ENCODE measurements at places on chromosomes 11 and 22. TPM values are rescaled to one million over a fixed set of nuclear protein-coding genes. Genes with fewer than 3 reads are reported as not detected.

DNA sequence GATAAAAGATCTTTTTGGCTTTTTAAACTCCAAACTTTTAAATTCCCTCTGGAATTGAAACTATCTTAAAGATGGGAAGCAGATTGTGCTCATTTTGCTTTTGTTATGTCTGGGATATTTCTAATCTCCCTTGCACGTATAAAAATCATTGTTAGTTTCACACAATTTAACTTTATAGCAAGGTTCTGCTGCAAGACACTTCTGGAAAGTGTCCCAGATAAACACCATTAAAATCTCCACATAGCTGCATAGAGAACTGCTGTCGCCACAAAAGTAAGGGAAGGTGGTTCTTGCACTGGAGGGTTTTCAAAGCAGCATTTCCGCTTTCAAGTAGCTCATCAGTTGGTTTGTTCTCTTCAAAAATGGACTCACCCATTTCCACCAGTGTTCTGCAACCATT lies 11.8 kb downstream of the PTS start:
- no peaks in the 10 kb centered on the region for H3K4me1 ChIP-seq
- no peak for DNase-seq
- no peak overlapping the region for H3K27ac ChIP-seq
- H3K36me3 ChIP-seq = no peaks in the 10 kb centered on the region
- H3K4me3 ChIP-seq = no peak overlapping the region

Gene CADM1
- total RNA-seq = 105 TPM

GRCh38 chr11:61544466-61544865 lies 35.9 kb downstream of the LRRC10B start:
- no peaks in the 10 kb centered on the region for H3K4me1 ChIP-seq
- DNase-seq = no peak
- no peaks in the 10 kb centered on the region for H3K36me3 ChIP-seq

GRCh38 chr22:17491090-17491640 lies 72.1 kb upstream of the SLC25A18 start:
- DNase-seq = no peak
- H3K27ac ChIP-seq = no peak overlapping the region
- H3K36me3 ChIP-seq = no peaks in the 10 kb centered on the region

GRCh38 chr11:111438168-111438567 lies 59.1 kb upstream of the POU2AF1 start:
- H3K27me3 ChIP-seq = no peaks in the 10 kb centered on the region
- peaks cover 4% of the 10 kb centered on the region for H3K4me1 ChIP-seq
- no peak overlapping the region for H3K4me3 ChIP-seq
- DNase-seq = peak; percentile 25

DNA sequence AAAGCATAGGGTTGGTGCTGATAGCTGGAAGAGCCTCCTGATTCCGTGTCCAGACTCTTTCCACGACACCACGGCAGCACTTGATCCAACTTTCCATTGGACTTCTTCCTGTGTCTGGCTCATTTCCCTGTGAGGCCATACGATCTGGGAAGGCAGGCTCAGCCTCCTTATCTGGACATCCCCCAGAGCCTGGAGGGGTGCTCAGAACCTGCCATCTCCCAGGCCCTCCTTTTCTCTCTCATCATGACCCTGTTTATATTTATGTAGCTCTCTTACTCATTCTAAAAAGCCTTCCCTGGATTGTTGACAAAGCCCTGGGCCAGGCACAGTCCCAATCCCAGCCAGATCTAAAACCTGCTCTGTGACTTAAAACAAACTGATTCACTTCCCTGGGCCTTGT lies 7.8 kb upstream of the BCL9L start:
- peaks cover 8% of the 10 kb centered on the region for H3K4me1 ChIP-seq
- H3K27ac ChIP-seq = peak overlapping the region; percentile 46
- DNase-seq = no peak
- no peak overlapping the region for H3K4me3 ChIP-seq
- H3K36me3 ChIP-seq = no peaks in the 10 kb centered on the region

GRCh38 chr11:88739524-88739923 lies 326.3 kb downstream of the GRM5 start:
- no peak overlapping the region for H3K4me3 ChIP-seq
- H3K4me1 ChIP-seq = no peaks in the 10 kb centered on the region
- H3K27ac ChIP-seq = no peak overlapping the region
- no peaks in the 10 kb centered on the region for H3K36me3 ChIP-seq
- DNase-seq = no peak

DNA sequence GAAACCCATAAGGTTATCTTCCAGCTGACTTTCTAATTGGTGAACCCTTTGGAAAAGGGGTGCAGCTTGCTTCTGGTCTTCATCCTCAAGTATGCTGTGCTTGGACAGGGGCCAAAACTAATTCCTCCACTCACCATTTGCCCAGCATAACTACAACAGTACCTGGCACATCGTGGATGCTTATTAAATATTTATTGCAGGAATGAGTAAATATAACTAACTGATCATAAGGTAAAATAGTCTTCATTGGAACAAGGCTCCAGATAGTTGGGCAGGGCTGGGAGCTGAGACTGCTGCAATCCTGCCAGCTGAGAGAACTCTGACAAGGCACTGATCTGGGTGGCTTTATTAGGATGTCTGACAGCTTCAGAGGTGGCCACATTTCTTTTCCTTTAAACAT lies 2.4 kb upstream of the SIDT2 start:
- no peak for DNase-seq
- no peak overlapping the region for H3K4me3 ChIP-seq
- peaks cover 10% of the 10 kb centered on the region for H3K36me3 ChIP-seq
- H3K4me1 ChIP-seq = peaks cover 22% of the 10 kb centered on the region
- no peaks in the 10 kb centered on the region for H3K27me3 ChIP-seq
- H3K27ac ChIP-seq = no peak overlapping the region

DNA sequence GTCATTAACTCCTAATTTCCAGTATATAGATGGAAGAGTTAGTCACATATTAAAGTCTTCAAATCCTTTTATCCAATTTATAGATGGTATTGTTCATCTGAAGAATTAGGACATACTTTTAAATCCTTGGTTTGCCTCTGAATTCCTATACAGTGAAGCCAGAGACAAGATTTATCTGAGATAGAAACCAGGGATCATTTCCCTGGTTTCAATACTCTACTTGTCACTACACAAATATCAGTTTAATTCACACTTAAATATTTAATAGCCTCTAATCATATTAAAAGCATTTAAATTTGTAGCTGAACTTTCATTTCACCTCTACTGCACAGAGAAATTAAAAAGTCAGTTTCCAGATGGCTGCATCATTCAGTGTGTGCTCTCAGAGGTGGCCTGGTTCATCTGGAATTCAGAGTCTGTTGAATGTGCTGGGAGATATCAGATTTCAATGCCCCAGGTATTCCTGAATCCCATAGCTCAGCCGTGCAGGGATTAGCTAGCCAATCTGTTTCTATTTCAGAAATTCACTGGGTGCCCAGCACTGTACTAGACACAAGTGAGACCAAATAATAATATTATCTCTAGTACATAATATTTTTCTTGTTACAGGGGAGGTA lies 344.3 kb downstream of the AASDHPPT start:
- no peaks in the 10 kb centered on the region for H3K4me1 ChIP-seq
- H3K36me3 ChIP-seq = no peaks in the 10 kb centered on the region
- H3K27ac ChIP-seq = no peak overlapping the region
- DNase-seq = no peak

GRCh38 chr11:66820381-66820780 lies 22.9 kb upstream of the RCE1 start:
- DNase-seq = no peak
- H3K27ac ChIP-seq = no peak overlapping the region
- no peak overlapping the region for H3K4me3 ChIP-seq
- no peaks in the 10 kb centered on the region for H3K4me1 ChIP-seq
- H3K27me3 ChIP-seq = no peaks in the 10 kb centered on the region
- H3K36me3 ChIP-seq = no peaks in the 10 kb centered on the region

Gene EI24
- total RNA-seq = 92.9 TPM

Gene ELFN2
- total RNA-seq = 4.9 TPM

Gene LMNTD2
- 4.1 TPM for total RNA-seq

GRCh38 chr11:27354359-27354965 lies 8.6 kb downstream of the CCDC34 start:
- no peak overlapping the region for H3K27ac ChIP-seq
- H3K27me3 ChIP-seq = no peaks in the 10 kb centered on the region
- H3K4me3 ChIP-seq = no peak overlapping the region
- H3K4me1 ChIP-seq = no peaks in the 10 kb centered on the region
- no peak for DNase-seq

GRCh38 chr11:67576735-67577475 lies 6.7 kb upstream of the GSTP1 start:
- peaks cover 13% of the 10 kb centered on the region for H3K4me1 ChIP-seq
- H3K4me3 ChIP-seq = no peak overlapping the region
- H3K27me3 ChIP-seq = no peaks in the 10 kb centered on the region
- H3K27ac ChIP-seq = no peak overlapping the region
- no peaks in the 10 kb centered on the region for H3K36me3 ChIP-seq

GRCh38 chr11:125464270-125464662 lies 31.8 kb downstream of the FEZ1 start:
- no peaks in the 10 kb centered on the region for H3K36me3 ChIP-seq
- no peak overlapping the region for H3K27ac ChIP-seq
- DNase-seq = no peak
- H3K4me3 ChIP-seq = no peak overlapping the region
- H3K27me3 ChIP-seq = no peaks in the 10 kb centered on the region
- no peaks in the 10 kb centered on the region for H3K4me1 ChIP-seq

- no peaks in the 10 kb centered on the region for H3K27me3 ChIP-seq
- no peak overlapping the region for H3K27ac ChIP-seq
- H3K36me3 ChIP-seq = peaks cover 24% of the 10 kb centered on the region
Measured at GRCh38 chr11:20368438-20368837, 4.9 kb downstream of the HTATIP2 start.

DNA sequence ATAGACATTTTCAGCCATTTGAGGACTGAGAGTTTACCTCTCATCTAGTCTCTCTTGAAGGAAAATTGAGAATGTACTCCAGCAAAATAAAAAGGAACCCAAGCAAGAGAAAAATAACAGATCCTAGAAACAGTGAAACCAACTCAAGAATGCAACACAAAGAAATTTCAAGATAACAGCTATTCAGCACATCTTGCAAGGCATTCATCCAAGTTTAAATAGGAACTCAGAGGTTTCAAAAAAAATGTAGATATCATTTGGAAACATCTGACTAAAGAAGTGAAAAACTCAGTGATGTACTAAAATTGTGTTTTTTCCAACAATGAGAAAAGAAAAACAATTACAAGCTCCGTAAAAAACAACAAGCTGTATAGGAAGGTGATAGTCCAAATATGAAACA lies 76.4 kb downstream of the TMEM135 start:
- no peaks in the 10 kb centered on the region for H3K4me1 ChIP-seq
- no peak for DNase-seq
- H3K36me3 ChIP-seq = no peaks in the 10 kb centered on the region
- H3K27me3 ChIP-seq = no peaks in the 10 kb centered on the region
- H3K4me3 ChIP-seq = no peak overlapping the region

DNA sequence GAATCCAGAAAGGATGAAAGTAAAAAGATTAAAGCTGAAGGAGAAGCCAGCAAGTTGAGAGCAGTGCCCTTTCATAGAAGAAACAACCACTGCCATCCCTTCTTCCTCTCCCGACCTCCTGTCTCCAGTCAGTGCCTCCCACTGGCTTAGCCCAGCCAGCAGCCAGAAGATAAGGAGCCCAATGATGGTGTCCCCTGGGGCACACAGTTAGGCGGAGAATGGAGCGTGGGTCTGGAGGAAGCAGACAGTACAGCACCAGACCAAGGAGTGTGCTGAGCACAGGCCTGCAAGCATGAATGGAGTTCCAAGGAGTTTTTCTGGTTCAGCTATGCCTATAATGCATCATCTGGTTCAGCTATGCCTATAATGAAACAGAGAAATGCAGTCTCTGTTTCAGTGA lies 54.3 kb upstream of the TNRC6B start:
- peaks cover 6% of the 10 kb centered on the region for H3K4me1 ChIP-seq
- H3K4me3 ChIP-seq = no peak overlapping the region
- no peak overlapping the region for H3K27ac ChIP-seq
- no peaks in the 10 kb centered on the region for H3K27me3 ChIP-seq
- DNase-seq = no peak
- peaks cover 12% of the 10 kb centered on the region for H3K36me3 ChIP-seq

DNA sequence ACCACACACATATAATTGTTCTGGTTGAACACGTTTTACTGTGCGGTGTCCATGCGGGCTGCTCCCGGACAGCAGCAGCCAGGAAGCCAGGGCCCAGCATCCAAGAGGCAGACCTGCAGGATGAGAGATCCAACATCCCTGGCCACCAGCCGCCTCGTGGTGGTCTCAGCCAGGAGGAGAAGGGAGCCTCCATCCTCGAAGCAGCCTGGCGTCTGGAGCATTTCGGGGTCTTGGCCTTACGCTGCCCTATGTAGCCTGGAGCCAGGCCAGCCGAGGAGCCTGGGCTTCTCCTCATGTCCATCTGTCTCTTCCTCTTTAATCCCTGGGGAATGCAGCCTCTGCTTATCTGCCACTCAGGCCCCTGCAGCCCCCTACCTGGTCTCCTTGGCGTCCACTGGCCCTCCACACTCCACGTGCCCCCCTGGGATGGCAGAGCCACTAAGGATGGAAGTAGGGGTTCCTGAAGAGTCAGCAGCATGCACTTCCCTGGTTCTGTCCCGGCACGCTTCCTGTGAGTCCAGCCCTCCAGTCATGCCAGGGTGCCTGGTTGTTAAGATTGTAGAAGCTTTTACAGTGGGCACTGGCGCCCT lies 253.2 kb downstream of the TBC1D22A start:
- peak; percentile 55 for DNase-seq
- H3K27ac ChIP-seq = no peak overlapping the region
- H3K36me3 ChIP-seq = no peaks in the 10 kb centered on the region

Gene GALNT18
- 39.3 TPM for total RNA-seq

Gene PANX2
- 2.1 TPM for total RNA-seq

Gene SYCE3
- total RNA-seq = not detected

Gene VWCE
- 0.55 TPM for total RNA-seq

DNA sequence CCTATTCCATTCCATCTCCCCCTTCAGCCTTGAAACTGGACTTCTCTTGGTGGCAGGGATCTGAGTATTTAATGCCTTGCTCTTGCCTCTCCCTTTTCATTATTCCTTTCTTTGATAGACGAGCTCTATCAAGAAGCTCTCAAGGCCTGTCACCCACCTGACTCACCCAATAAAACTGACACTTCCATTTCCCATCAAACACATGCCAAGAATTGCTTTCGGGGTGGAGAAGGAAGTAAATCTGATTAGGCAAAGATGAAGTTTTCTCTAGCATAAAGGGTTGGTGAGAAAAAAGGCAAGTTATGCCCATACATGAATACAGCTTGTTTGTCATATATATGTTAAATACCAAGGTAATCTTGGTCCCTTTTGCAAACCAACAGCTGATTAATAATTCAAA lies 34.9 kb upstream of the MYEOV start:
- no peaks in the 10 kb centered on the region for H3K27me3 ChIP-seq
- H3K4me1 ChIP-seq = no peaks in the 10 kb centered on the region
- H3K36me3 ChIP-seq = no peaks in the 10 kb centered on the region
- H3K27ac ChIP-seq = no peak overlapping the region
- H3K4me3 ChIP-seq = no peak overlapping the region

Gene OR8D4
- not detected for total RNA-seq

DNA sequence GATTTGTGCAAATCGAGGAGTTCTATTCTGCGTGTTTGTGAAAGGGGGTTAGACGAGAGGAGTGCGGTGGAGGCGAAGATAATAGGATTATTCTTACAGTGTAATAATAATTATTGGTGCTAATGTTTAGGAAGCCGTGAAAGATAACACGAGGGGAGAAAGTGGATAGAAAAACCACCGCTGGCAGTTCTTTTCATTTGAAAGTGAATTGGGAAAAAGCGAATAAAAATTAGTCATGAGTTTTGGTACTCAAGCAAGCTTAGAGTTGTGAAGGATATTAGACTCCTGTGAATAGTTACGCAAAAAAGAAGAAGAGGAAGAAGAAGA lies 575 bp downstream of the SLC6A5 start:
- H3K4me3 ChIP-seq = no peak overlapping the region
- H3K4me1 ChIP-seq = no peaks in the 10 kb centered on the region
- DNase-seq = no peak

GRCh38 chr11:122069707-122070360 lies 46.2 kb downstream of the BLID start:
- H3K4me1 ChIP-seq = no peaks in the 10 kb centered on the region
- no peaks in the 10 kb centered on the region for H3K27me3 ChIP-seq
- no peak overlapping the region for H3K27ac ChIP-seq
- no peak overlapping the region for H3K4me3 ChIP-seq
- DNase-seq = peak; percentile 66

Measured in left lung (tissue), 14 donors.